ENCODE measurements at places on chromosomes 16 and 17.

- DNase-seq, result no peak
Measured at GRCh38 chr17:4186357-4186881, 43.4 kb downstream of the CYB5D2 start.

GRCh38 chr17:48023400-48024148, 14.0 kb downstream of the COPZ2 start:
- DNase-seq, result peak; percentile 49

DNA sequence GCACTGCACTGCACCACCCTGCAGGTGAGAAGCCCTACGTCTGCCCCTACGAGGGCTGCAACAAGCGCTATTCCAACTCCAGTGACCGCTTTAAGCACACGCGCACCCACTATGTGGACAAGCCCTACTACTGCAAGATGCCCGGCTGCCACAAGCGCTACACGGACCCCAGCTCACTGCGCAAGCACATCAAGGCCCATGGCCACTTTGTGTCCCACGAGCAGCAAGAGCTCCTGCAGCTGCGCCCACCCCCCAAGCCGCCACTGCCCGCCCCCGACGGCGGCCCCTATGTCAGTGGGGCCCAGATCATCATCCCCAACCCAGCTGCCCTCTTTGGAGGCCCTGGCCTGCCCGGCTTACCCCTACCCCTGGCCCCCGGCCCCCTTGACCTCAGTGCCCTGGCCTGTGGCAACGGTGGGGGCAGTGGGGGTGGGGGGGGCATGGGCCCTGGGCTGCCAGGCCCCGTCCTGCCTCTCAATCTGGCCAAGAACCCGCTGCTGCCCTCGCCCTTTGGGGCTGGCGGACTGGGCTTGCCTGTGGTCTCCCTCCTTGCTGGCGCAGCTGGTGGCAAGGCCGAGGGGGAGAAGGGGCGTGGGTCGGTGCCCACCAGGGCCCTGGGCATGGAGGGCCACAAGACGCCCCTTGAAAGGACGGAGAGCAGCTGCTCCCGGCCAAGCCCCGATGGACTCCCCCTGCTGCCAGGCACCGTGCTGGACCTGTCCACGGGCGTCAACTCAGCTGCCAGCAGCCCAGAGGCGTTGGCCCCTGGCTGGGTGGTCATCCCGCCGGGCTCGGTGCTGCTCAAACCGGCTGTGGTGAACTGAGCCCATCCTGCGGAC, 14.2 kb downstream of the PAM16 start:
- no peak for DNase-seq

GRCh38 chr16:814974-815373, 14.4 kb upstream of the GNG13 start:
- DNase-seq, result no peak

GRCh38 chr17:53630638-53631037, 192.1 kb upstream of the KIF2B start:
- DNase-seq, result no peak

DNA sequence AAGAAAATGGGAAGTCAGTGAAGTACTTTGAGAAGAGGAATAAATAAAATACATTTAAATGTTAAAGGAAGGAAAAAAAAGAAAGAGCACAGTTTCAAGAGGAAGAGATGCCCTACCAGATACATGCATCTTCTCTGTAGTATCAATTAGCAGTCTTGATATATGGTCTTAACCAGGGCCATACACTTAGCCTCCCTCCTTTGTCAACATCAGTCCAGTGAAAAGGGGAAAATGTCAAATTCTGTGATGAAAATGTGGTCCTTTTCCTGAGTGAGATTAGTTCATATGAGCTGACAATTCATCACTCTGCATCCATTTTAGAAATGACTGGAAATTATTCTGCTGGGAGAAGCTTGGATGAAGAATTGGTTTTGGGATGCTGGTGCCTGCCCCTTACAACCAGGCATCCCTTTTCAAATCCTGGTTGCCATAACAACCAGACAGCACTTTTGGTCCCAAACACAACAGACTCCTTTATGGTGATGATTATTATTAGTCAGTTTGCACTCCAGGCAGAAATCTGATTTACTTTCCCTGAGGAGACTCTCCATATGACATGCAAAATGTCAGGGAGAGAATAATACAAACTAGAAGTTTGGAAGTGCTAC, 933.6 kb upstream of the CDH8 start:
- DNase-seq, result no peak

DNA sequence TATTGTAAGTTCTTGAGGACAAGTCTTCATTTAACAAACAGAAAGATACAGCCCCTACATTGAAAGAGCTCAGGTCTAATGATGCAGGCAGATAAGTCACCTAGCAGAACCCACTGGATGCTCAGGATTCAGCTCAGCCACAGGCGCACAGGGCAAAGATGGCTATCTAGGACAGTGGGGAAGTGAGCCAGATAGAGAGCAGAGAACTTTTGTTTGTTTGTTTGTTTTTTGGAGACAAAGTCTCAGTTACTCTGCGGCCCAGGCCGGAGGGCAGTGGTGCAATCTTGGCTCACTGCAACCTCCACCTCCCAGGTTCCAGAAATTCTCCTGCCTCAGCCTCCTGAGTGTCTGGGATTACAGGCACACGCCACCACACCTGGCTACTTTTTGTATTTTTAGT, 20.4 kb downstream of the METTL2A start:
- no peak for DNase-seq

- DNase-seq, result no peak
Measured at GRCh38 chr17:9859781-9860180, 34.1 kb downstream of the GLP2R start.

GRCh38 chr17:7780736-7781135, 53.3 kb upstream of the KDM6B start:
- no peak for DNase-seq

- DNase-seq, result no peak
Measured at GRCh38 chr17:35555691-35556090, 4.9 kb downstream of the SLFN14 start.

DNA sequence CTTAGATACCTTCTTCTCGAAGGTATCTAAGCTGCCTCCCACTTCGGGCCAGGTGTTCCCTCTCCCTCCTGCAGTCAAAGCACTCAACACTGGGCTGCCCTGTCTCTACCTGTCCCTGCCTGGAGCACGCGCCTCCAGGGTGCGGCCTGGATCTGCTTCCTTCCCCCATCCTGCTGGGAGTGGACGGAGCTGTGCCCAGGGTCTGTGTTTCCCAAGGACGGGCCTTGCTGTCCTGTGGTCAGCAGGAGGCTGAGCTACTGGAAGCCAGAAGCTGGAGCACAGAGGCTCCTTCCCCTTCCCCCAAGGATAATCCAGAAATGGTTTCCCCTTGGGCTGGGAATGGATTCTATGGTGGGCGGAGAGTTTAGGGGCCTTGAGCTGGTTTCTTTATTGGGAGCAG, 16.7 kb downstream of the LLGL2 start:
- no peak for DNase-seq

DNA sequence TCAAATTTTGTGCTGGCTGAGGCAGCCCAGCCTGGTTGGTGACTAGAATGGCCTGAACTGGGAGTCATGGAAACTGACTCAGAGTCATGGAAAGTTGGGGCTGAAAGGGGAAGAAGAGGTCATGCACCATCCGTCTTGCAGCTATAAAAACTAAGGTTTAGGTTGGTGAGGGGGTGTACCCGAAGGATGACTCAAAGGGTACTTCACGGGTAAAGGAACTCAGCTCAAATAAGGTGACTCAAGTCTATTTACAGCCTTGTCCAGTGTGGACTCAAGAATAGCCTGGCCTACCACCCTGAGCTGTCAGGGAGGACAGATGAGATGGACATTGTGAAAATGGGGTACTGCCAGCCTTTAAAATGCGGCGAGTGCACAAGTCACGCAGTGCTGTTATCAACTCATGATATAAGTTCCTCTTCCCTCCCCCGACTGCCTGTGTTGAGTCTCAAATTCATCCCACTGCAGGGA, 18.6 kb downstream of the CD300LB start:
- peak; percentile 22 for DNase-seq

DNA sequence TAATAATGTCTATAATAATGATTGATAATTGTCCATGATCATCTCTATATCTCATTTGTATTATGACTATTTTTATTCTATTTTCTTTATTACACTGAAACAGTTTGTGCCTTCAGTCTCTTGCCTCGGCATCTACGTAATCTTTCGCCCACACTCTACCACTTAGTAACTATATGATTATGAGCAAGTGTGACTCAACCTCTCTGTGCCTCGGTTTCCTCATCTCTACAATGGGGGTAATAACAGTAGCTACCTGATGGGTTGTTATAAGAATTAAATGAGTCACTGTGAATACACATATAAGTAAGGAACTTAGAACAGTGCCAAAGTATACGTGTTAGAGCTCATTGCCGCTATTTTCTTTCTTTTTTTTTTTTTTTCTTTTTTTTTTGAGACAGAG, 3.7 kb upstream of the SLC16A11 start:
- DNase-seq, result peak; percentile 51

GRCh38 chr17:1645207-1646171, at the start of gene SCARF1:
SCARF1 (minus strand) TSS chr17:1645732; CDS start chr17:1645697, 35 bp downstream.
- no peak for DNase-seq

- DNase-seq, result no peak
Measured at GRCh38 chr16:56102183-56102686, 89.1 kb upstream of the GNAO1 start.

- no peak for DNase-seq
Measured at GRCh38 chr17:15341385-15341849, at the start of gene TEKT3. TEKT3 (minus strand) TSS chr17:15341597; CDS start chr17:15331585, 10,012 bp downstream.

GRCh38 chr17:63987221-63988126, 10.7 kb upstream of the PRR29 start:
- DNase-seq, result no peak

All from activated naive CD4-positive, alpha-beta T cell treated with Interleukin-2 at 50 U/mL for 16 hours (primary cell).